ENCODE measurements at places on chromosomes 7 and 10.
A peak's percentile ranks its signal among the peaks of the same experiment; 100 is the strongest.

GRCh38 chr7:51590746-51591145 is 274.1 kb upstream of the COBL start:
- no peak for DNase-seq

GRCh38 chr10:7792541-7792940 is 4.6 kb downstream of the ATP5F1C start:
- DNase-seq, result no peak

- no peak for DNase-seq
These were observed 23.3 kb downstream of the PLXDC2 start for GRCh38 chr10:19839552-19839951.

DNA sequence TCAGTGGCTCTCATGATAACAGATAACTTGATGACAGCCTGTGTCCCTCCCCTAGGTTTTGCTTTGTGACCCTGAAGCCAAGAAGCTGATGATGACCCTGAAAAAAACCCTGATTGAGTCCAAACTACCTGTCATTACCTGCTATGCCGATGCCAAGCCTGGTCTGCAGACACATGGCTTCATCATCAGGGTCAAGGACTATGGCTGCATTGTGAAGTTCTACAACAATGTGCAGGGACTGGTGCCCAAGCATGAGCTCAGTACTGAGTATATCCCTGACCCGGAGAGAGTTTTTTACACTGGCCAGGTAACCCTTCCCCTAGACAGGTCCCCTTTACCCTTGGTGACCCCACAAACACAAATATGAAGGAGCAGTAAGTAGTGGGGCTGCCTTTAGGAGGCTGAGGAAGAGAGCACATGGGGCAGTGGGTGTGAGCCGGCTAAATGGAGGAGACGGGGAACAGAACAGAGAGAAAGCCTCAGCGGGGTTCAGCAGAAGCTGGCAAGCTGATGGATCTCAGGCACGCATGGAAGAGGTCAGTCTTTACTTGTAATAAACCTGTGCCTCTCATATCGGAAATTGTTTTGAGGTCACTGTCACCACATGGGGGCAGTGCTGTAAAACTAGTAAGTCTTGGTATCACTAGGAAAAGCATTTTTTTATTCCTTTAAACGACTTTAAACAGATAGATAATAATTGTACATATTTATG is 20.2 kb downstream of the PDCD11 start:
- peak; percentile 63 for DNase-seq

DNA sequence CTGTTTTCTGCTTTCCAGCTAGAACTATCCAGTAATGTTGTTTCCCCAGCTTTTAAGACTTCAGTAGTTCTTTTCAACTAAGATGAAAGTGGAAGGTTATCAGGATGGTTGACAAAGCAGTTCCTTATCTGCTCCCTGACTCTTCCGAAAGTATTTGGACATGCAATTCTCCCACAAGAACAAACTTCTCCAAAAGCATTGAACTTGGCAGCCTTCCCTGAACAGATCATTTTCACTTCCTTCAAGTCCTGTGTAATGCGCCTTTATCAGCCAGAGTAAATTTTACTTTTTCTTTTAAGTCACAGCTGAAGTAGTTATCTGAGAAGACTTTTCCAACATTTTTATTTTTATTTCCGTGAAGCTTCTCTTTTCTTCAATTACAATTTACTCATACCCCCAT is 39.7 kb downstream of the CDC14C start:
- DNase-seq, result no peak
